ENCODE measurements at places on chromosomes 3 and 15.

DNA sequence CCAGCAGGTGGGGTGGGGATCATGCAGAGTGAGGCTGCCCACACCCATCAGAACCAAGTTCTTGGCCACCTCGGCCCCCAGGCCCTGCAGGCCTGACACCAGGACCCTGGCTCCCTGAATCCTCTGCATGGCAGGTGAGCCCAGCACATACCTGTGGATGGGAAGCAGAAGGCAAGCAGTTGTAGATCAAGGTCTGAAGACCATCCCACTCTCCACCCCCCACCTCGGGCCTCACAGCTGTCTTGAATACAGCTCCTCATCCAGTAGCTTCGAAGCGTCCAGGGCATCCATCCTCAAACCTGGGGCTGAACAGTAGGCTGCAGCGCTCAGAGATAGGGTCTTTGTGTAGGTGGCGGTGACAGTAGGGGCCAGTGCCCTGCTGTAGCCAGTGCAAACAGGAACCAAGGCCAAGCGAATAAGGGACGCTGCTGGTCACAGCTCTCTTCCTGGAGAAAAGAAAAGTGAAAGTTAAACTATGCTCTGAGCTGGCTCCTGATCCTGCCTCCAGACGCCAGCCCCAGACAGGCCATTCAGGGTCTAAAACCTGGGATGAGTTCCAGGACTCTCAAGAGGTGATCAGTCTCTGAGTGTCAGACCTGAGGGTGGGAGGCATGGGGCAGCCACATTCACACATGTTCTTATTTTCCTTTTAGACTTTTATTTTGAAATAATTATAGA is at the start of gene UBA7:
Gene UBA7 (minus strand): TSS at position 457 of the 678 bp plus-strand sequence. CDS start 166 bp downstream, at position 291.
- DNase-seq, result peak; percentile 55

DNA sequence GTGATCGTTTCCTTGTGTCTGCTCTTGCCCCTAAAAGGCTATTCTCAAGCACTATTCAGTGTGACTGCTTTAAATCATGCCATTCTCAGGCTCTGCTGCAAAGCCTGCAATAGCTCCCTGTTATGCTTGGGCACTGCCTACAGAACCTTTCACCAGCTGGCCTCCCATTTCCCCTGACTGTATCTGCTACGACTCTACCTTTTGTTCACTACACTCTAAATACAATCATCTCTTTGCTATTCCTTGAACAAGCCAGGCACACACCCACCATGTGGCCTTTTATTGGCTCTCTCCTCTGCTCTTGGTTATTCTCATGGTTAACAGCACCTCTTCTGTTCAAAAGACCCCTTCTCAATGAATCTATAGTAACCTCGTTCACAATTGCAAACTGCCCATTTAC is 29.6 kb upstream of the FNDC3B start:
- no peak for DNase-seq

DNA sequence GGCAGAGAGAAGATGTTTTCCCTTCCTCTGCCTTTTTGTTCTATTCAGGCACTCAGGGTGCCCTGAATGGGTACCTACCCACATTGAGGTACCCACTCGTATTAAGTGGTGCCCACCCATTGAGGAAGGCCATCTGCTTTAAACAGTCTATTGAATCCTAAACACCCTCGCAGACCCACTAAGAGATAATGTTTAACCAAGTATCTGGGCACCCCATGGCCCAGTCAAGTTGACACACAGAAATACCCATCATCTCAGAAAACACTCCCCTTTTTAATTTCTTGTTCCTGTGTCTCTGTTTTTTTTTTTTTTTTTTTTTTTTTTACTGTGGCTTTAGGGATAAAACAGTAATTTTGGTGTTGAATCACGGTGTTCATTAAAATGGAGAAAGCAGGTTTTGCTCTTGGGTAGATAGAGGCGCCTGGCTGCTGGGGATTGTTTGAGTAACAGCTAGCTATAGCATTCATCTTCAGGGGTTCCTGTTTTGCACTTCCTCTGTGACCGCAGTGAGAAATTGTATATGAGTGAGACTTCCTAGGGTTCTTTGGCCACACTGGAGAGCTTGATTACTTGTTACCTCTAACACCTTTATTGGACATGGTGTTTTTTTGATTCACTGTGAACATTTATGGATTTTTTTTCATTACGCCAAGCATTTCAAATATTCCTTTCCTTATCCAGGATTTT is 259.1 kb downstream of the PTPRG start:
- DNase-seq, result no peak

- no peak for DNase-seq
Observed at GRCh38 chr15:69132977-69133861, 27.2 kb upstream of the GLCE start.

GRCh38 chr15:75661100-75661755 is 13.5 kb downstream of the SNX33 start:
- DNase-seq, result no peak

GRCh38 chr15:45962733-45963132 is 327.9 kb downstream of the SQOR start:
- no peak for DNase-seq

- DNase-seq, result no peak
Observed at GRCh38 chr3:138725116-138725515, 109.6 kb downstream of the PIK3CB start.

- DNase-seq, result no peak
Observed at GRCh38 chr15:84108728-84109127, 126.8 kb upstream of the GOLGA6L4 start.

- no peak for DNase-seq
Observed at GRCh38 chr3:45406772-45407171, 18.4 kb downstream of the LARS2 start.

- no peak for DNase-seq
Observed at GRCh38 chr3:177104299-177104992, 92.8 kb downstream of the TBL1XR1 start.

GRCh38 chr3:87793337-87793877 is 265.4 kb downstream of the CGGBP1 start:
- no peak for DNase-seq

- no peak for DNase-seq
Observed at GRCh38 chr3:116316771-116317170, 128.5 kb downstream of the LSAMP start.

GRCh38 chr3:58683001-58683458 is 16.5 kb upstream of the FAM3D start:
- DNase-seq, result no peak

GRCh38 chr3:42224658-42225421 is 41.1 kb downstream of the CCK start:
- no peak for DNase-seq

- DNase-seq, result no peak
Observed at GRCh38 chr15:34133511-34133910, 31.6 kb downstream of the PGBD4 start.

DNA sequence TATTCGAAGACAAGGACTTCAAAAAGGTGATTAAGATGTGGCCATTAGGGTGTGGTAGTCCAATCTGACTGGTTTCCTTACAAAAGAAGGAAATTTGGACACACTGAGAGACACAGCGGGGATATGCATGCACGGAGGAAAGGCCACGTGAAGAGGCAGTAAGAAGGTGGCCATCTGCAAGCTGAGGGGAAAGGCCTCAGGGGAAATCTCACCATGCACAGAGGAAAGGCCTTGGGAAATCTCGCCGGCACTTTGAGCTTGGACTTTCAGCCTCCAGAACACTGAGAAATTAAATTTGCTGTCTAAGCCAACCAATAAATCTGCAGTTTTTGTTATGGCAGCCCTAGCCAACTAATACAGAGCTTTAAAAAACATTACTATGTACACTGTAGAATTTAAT is 78.8 kb downstream of the DLG1 start:
- DNase-seq, result no peak

GRCh38 chr3:5192571-5193365 is 5.3 kb downstream of the EDEM1 start:
- DNase-seq, result no peak

DNA sequence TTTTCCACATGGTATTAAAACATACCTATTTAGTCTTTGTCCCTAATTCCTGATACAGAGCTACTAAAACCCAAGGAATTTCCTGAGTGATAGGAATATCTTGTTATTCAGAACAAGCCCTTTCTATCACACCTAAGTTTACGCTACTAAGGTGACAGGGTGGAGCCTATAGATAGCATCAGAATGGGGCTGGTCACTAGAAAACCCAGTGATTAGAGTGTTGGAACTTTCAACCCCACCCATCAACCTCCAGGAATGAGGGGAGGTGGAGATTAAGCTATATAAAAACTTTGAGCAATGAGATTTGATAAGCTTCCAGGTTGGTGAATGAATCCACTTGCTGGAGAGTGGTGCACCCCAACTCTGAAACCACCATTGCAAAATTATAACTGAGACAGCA is 62.1 kb upstream of the RNU6-1 start:
- no peak for DNase-seq

Measured in CD4-positive, alpha-beta T cell treated with Interleukin-12 subunit alpha and Interleukin-12 subunit beta, for 1 hour (primary cell).